Activated T-cell treated with anti-CD3 and anti-CD28 coated beads for 1 hour (primary cell): ENCODE measurements at places on chromosomes 1 and 21.
A peak's percentile ranks its signal among the peaks of the same experiment; 100 is the strongest.

DNA sequence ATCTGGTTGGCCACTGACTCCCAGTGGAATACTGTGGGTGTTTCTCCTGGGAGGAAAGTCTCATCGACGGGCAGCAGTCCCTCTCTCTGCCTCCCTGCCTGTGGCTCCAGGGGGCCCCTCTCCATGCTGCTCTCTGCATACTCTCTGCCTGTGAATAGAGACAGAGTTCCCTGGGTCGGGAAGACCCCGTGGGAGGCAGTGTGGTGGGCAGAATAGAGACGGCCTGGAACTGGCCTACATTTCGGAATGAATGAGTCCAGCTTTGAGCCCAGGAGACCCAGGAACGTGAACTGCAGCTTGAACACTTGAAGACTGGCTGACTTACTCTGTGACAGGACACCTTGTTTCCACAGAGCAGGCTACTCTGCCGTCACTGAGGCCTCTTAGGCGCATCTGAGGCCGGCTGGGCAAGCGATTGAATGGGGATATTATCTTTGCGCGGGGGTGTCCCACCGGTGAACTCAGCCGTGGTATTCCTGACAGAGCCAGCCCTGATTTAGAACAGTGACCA, 64.0 kb downstream of the KIF21B start:
- no peak for DNase-seq

- no peak for DNase-seq
Measured at GRCh38 chr1:244361764-244362473, 89.8 kb downstream of the ADSS2 start.

DNA sequence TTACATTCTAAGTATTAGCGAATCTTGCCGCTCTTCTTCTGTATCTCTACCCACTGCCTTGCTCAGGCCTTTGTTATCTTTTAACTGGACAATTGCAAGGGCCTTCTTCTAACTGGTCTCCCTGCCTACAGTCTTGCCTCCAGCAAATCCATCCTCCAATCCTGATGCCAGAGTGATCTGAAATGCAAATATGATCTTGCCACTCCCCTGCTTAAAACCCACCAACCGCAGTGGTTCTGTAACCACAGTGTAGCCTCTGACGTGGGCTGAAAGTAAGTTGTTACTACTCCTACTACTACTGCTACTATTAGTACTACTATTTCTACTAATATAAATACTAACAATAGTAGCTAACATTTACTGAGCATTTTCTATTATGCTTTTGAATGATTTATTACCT, 12.4 kb downstream of the MOV10 start:
- DNase-seq, result no peak

- DNase-seq, result peak; percentile 58
Measured at GRCh38 chr1:48093696-48094528, 96.7 kb upstream of the TRABD2B start.

GRCh38 chr21:27526451-27526850, 559.6 kb upstream of the ADAMTS5 start:
- no peak for DNase-seq

DNA sequence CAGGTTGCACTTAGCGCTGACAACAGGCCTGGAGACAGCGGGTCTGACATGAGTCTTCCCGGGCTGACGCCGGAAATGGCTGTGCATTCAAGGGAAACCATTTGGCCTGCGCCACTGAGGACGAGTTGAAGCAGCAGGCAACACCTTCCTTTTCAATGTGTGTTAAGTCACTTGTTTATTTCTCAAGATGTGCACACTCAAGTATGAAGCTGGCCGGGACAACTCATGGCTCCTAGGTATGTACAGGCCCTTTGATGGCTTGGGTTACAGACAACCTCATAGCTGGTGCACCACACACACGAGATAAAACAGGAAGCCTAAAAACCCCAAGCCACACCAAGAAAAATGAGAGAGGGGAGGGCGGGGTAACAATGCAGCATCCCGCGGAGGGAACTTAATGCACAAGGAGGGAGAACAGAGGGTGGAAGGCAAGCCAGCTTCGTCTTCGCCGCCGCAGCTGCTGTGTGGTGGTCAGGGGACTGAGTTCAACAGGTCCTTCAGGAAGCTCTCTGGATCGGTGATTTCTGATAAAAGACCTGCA, 118.0 kb upstream of the IFFO2 start:
- DNase-seq, result peak; percentile 42

- DNase-seq, result no peak
Measured at GRCh38 chr1:108130794-108131193, 69.3 kb downstream of the SLC25A24 start.

DNA sequence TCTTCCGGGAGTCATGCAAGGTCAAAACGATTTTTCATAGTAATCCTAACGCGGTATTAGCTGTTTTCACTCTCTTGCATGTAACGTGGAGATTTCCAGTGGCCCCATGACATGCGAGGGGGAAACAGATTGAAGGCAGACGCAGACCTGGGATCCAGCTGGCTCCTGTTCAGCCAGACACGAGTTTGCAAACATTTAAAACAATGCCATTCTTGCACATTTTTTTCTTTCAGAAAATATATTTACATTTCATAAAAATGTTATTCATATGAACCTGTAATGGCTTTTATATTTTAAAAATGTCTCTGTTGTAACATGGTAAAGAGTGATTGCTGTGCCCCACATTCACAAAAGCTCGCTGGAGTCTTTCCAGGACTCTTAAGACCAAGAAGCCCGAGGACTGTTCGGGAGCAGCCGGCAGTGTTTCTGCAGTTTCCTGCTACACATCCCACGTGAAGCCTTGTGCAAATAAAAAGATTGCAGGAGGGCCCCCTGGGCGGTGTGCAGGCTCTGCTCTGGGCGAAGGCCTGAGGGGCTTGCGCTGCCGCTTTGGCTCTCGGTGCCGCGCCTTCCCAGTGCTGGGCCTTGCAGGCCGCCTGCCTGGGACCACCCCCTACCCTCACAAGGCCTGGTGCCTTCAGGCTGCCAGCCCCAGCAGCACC, 184.9 kb downstream of the DYRK1A start:
- DNase-seq, result no peak

GRCh38 chr1:16146279-16147155, 9.4 kb downstream of the EPHA2 start:
- no peak for DNase-seq

GRCh38 chr1:32073299-32074229, 825 bp downstream of the TMEM39B start:
- DNase-seq, result no peak
